ENCODE measurements at places on chromosomes 12 and 14.

GRCh38 chr12:54549774-54550451 is 512 bp downstream of the PDE1B start:
- DNase-seq, result no peak

DNA sequence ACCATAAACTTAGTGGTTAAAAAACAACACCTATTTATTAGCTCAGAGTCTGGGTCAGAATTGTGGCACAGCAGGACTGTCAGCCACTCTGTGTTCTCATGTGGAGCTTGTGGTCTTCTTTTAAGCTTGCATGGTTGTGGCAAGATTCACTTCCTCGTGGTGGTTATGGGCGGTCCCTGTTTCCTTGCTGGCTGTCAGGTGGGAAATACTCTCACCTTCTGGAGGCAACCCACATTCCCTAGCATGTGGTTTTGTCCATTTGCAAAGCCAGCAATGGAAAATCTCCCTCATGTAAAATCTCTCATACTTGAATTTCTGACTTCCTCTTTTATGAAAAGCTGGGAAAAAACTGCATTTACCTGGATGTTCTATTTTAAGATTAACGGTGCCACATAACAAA is 229.8 kb downstream of the ALX1 start:
- DNase-seq, result no peak

DNA sequence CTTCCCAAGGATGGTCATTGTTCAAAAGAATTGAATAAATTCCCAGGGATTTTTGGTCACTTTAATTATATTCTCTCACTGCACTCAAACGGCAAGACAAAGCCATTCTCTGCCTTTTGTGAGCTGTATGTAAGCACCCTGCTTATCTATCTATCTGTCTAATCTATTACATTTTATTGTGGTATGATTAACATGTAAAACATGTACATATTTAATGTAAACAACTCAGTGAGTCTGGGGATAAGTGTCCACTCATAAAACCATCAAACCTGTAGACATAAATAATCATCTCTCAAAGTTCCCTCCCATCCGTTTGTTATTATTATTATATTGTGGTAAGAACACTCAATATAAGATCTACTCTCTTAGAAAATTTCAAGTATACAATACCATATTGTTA is 167.1 kb downstream of the CAND1 start:
- DNase-seq, result no peak

DNA sequence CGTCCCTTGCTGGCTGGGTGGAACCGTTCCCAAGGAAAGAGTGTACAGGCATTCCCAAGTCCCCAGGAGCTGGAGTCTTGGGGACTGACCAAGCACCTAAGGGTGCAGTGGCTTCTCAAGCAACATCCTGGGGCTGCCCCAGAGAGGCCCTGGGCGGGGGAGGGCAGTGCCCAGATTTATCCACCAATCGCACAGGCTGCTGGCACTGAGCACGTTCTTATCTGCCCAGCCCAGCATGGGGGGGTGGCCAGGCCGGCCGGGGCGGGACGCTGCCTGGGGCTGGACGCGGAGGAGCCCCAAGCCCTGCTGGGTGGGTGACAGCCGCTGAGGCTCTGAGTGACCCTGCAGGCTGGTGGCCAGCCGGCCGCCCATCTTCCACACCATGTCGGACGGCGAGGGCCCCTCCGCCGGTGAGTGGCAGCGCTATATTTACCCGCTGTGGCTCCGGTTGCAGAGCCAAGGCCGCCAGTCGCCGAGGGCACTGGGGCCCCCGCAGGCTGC is 53.4 kb downstream of the CYP46A1 start:
- DNase-seq, result no peak

GRCh38 chr14:51167587-51168214 is 72.3 kb upstream of the TMX1 start:
- DNase-seq, result no peak

GRCh38 chr12:104793285-104793684 is 164.8 kb downstream of the SLC41A2 start:
- no peak for DNase-seq

GRCh38 chr14:53953002-53953827 is 3.4 kb downstream of the BMP4 start:
- peak; percentile 86 for DNase-seq
